Brain microvascular endothelial cell (primary cell): ENCODE measurements at places on chromosomes 6 and 20.

- DNase-seq, result no peak
Observed at GRCh38 chr6:134721060-134721405, 228.9 kb downstream of the ALDH8A1 start.

DNA sequence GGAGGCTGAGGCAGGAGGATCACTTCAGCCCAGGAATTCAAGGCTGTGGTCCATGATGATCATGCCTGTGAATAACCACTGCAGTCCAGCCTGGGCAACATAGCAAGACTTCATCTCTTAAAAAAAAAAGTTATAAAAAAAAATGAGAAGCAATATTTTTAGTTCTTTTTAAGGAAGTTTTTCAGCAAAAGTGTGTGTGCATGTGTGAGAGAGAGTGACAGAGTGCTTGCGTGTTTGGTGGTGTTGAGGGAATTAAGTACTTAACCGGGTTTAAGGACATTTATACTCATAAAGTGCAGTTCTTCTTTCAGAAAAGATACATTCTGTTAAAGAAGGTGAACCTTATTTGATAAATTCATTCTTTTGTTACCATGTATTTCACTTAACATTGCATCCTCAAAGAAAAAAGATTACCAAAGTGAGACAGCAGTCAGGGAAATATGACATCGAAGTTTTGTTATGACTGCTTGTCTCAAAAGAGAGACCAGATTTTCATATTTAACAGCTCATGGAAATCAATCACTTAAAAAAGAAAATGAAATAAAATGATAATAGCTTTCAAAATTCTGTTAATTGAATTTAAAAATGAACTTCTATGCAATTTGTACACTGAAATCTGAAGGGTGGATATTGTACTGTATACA lies 254.7 kb downstream of the ARHGAP18 start:
- DNase-seq, result no peak

DNA sequence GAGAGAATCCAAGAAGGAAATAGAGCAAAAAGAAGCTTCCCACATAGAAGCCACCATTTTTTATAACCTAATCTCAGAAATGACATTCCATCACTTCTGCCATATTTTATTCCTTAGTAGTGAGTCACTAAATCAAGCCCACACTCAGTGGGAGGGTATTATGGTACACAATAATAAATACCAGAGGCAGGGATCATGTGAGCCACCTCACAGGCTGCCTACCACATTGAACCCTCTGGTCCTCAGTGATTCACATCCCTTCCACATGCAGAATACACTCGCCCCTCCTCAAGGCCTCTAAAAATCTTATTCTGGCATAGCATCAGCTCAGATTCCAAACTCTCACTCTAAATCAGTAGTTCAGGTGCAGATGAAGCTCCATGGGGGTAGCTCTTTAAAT lies 49.4 kb downstream of the TMC2 start:
- peak; percentile 90 for DNase-seq

GRCh38 chr6:54037277-54037779 lies 73.9 kb upstream of the MLIP start:
- no peak for DNase-seq

GRCh38 chr6:155100087-155100486 lies 105.0 kb downstream of the TIAM2 start:
- DNase-seq, result no peak

DNA sequence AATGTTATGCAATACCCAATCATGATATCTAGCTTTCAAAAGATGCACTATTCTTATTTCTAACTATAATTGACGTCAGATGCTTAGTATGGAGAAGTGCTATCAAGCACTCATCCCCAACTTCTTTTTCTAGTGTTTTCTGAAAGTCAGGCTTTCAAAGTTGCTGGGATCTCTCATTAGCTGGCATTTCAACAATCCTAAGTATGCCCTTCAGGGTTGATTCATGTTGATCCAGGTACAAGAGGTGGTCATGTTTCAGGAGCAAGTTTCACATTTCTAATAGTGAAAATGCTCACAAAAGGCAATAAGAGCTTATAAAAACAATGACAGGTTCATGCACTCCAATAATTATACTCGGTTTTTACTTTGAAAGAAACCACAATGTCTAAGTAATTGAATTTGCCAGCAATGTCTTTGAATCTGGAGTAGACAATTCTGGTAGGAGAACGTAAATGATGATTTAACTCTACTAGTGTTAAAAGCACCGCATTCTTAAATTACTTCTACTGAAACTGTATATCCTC lies 193.7 kb upstream of the KHDRBS2 start:
- DNase-seq, result no peak

DNA sequence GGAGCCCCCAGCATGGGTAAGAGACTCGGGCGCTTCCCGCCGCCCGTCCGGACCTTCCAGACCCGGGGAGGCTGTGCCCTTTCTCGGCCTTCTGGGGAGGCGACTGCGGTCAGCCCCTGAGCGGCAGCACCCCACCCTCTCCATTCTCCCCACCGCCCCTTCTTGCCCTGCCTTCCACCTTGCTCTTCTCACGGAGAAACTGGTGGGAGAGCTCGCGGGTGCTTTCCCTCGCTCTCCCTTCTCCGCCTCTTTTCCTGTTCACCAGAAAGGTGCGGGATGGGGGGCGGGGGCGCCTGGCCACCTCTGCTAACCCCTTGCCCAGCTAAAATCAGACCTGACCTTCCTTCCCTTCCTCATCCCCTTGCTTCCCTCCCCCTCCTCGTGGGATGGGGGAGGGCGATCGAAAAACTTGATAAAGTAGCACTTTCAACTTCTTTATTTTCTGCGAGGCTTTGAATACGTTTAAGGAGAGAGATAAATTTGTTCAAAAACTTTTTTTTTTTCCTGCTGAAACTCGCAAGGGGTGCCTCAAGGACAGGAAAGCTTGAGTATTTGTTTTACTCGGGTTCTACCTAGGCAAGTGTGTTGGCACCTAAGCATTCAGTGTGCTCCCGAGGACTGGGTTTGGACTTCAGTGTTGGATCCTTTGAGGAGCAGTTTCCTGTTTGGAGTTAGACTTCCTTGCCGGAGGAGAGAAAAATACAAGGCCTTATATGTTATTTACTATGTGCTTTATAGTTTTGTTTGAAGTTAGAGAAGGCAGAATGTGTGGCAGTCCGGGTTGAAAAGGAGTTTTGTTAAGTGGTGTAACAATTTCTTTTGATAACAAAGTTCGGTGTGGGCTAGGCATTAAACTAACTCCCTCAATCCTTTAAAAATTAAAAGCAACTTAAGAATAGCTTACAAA lies 897 bp downstream of the CD2AP start:
- no peak for DNase-seq

- no peak for DNase-seq
Observed at GRCh38 chr6:142534076-142534475, 232.3 kb downstream of the ADGRG6 start.

- DNase-seq, result no peak
Observed at GRCh38 chr6:122677406-122677805, 67.2 kb downstream of the PKIB start.

- peak; percentile 12 for DNase-seq
Observed at GRCh38 chr6:67639161-67639560, 995.9 kb upstream of the ADGRB3 start.

- DNase-seq, result no peak
Observed at GRCh38 chr20:33871362-33871761, 60.2 kb downstream of the CHMP4B start.
